NCI-H2107 (cell line): ENCODE measurements at places on chromosomes 7 and 10.
A peak's percentile ranks its signal among the peaks of the same experiment; 100 is the strongest.

GRCh38 chr10:91653219-91653870, 20.5 kb upstream of the PPP1R3C start:
- DNase-seq, result no peak

- DNase-seq, result no peak
Observed at GRCh38 chr10:25226775-25227682, 52.2 kb downstream of the GPR158 start.

- no peak for DNase-seq
Observed at GRCh38 chr10:8416192-8416701, 361.8 kb downstream of the GATA3 start.

DNA sequence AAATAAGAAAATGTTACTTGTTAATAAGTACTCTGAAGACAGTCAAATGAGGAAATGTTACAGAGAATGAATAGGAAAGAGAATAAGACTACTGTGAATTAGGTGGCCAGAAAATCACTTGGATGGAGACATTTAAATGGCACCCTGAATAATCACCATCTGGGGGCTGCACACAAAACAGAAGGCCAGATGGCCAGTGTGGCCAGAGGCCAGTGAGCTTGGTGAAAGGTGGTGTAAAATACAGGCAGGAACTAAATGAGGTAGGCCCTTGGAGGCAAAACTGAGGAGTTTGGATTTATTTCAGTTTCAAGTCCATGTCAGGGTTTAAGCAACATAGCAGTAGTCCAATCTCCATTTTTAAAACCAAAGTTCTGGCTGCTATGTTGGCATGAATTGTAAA, 126.7 kb downstream of the TSPAN12 start:
- DNase-seq, result no peak

DNA sequence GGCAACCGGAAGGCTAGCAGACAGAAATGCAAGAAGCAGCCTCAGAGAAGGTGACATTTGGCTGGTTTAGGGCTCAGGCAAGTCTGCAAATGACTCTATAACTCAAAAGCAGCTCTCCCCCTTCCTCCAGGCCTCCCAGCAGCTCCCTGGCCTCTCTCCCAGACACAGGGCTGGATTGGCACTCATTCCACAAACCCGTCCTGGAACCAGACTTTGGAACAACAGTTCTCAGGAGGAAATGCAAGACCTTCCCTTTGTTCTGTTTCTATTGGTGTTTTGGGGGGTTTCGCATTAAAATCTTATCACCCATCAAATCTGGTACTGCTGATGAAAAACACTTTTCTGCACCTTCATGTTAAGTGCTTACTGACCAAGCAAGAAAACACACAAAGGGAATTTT, 40.3 kb upstream of the EFCAB10 start:
- no peak for DNase-seq

DNA sequence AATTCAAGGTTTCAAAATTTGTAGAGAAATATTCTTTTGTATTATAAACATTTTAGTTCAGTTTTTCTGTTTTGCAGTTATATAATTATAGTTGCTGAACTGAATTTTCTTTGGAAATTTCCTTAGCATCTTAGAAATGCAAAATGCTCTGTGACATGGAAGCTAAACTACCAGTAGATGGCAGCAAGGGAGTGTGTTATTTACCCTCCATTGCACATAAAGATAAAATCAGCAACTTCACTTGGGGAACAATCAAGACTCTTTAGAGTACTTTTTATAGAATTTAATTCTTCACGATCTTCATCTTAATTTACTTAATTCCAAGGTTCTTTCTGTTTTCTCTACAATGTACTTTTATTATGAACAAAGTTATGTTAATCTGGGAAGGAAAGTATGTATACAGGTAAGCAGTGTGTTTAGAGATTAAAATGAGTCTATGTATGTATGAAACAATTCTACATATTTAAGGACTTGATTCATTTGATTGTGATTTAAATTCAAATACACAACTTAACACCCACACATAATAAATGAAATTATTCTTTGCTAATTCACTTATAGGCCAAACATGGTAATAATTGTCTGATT, 404.2 kb downstream of the THSD7A start:
- peak; percentile 48 for DNase-seq

GRCh38 chr10:42975558-42976340, 101.1 kb upstream of the RET start:
- DNase-seq, result no peak

GRCh38 chr7:158407581-158408317, 179.9 kb downstream of the PTPRN2 start:
- peak; percentile 41 for DNase-seq

DNA sequence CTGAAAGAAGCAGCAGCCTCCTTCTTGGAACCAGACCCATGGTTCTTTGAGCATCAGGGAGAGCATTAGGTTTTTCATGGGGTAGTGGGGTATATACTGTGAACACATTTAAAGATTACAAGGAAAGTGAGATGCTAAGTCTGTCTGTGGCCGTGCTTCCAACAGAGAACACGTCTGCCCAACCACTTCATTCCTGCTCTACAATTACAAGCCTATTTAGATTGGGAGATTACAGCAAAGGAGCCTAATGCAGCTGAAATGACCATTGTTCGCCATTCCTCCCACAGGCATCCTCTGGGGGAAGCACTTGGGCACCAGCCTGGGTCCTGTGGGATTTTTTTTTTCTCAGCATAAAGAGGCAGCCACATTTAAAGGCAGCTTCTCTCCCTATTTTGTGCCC, 536.4 kb downstream of the XPNPEP1 start:
- DNase-seq, result no peak

DNA sequence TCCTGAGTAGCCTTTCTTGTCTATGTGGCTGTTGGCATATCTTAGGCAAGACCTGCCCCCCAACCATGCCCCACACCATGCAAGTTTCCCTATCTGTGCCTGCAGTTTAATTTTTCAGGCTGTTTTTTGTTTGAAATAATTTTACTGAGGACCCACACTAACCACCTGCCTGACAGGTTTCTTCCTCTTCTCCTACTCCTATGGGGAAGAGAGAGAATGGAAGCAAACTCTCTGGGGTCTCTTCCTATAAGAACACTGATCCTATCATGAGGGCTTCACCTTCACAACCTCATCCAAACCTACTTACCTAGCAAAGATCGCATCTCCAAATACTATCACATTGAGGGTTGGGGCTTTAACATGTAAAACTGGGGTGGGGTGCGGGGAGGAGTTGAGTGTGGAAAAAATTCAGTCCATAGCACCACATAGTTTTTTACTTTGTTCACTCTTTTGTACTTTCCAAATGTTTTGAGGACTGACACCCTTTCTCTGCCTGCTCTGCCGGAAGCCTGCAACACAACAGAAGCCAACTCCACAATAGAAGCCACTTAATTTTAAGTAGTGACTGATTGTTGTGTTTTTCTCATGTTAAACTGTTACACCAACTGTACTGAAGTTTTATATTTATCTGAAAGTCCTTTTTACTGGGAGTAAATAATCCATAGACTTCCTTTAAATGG, 67.2 kb upstream of the CSTF2T start:
- no peak for DNase-seq

GRCh38 chr10:29895456-29895855, 163.9 kb downstream of the JCAD start:
- DNase-seq, result no peak

DNA sequence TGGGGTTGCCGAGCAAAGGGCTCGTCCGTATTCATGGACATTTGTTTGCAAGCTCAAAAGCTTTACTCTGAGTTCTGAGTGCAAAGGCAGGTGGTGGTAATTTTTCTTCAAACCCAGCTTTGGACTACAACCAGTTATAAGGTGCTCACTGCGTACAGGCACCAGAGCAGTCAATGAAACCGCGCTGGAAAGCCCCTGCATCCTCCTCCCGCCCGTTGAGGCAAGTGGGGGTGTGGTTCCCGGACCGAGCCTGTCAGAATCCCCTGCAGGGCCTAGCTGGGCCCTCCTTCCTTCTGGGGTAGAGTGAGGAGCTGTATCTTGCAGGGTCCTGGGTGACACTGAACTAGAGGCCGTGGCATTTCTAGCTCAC, 22.3 kb downstream of the AMZ1 start:
- DNase-seq, result no peak

GRCh38 chr7:133431134-133431724, 178.4 kb downstream of the EXOC4 start:
- no peak for DNase-seq

DNA sequence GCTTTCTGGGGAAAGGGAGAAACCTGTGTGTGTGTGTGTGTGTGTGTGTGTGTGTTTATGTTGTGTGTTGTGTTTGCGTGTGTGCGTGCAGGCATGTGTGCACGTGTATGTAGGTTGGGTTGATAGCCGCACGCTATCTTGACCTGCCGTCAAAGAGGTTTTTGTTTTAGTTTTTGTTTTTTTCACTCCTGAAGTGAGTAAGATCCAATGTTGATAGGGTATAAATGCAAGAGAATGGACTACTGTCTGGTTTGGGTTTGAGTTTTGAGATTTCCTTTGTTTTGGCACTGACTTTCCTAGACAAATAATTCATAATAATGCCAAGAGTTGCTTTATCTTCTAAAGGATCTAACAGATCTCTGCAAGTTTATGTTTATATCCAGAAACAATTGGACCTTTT, 27.8 kb downstream of the POU6F2 start:
- DNase-seq, result no peak

GRCh38 chr10:133024704-133025557, 62.8 kb upstream of the ADGRA1 start:
- DNase-seq, result no peak

DNA sequence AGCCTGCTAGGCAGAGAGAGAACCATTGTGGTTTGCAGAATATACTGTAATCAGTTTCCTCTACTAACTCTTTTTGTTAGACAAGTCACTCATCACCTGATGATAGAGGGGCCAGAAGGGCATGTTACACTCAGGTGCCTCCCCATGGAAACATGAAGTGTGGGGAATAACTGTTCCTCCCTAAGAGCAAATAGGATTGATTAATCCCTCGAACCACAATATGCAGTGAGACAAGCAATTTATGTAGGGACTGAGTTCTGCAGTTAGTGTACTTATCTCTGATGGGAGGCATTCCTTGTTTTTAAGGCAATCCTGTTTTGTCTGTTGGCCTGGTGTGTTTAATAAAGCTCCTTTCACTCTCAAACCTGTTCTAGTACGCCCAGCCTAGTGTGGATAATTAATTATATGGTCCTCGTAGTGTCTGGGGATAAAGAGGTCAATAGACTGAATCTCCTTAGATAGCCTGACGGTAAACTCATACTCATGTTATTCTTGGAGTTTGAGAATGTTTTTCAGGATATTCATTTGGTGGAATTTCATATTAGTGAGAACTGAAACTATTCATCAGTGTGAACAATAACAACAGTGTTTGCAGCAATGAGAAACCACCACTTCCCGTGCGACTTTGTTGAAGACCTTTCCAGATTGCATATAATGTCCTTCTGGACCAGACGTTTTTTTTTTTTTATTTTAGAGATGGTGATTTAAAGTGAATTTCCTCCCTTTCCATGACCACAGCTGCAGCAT, 344.8 kb upstream of the FZD8 start:
- no peak for DNase-seq

DNA sequence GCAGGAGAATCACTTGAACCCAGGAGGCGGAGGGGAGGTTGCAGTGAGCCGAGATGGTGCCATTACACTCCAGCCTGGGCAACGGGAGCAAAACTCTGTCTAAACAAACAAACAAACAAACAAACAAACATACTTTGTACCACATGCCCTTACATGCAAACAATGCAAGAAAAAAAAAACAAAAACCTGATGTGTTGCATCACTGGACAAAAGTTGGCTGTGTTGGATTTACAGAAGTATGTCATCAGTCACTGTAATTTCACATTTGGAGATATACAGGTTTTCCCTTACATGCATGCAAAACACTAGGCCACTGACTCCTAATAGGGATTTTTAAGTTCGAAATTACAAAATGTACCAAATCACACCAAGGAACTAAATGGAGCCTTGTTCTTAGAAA, 138.5 kb downstream of the SRPK2 start:
- no peak for DNase-seq

DNA sequence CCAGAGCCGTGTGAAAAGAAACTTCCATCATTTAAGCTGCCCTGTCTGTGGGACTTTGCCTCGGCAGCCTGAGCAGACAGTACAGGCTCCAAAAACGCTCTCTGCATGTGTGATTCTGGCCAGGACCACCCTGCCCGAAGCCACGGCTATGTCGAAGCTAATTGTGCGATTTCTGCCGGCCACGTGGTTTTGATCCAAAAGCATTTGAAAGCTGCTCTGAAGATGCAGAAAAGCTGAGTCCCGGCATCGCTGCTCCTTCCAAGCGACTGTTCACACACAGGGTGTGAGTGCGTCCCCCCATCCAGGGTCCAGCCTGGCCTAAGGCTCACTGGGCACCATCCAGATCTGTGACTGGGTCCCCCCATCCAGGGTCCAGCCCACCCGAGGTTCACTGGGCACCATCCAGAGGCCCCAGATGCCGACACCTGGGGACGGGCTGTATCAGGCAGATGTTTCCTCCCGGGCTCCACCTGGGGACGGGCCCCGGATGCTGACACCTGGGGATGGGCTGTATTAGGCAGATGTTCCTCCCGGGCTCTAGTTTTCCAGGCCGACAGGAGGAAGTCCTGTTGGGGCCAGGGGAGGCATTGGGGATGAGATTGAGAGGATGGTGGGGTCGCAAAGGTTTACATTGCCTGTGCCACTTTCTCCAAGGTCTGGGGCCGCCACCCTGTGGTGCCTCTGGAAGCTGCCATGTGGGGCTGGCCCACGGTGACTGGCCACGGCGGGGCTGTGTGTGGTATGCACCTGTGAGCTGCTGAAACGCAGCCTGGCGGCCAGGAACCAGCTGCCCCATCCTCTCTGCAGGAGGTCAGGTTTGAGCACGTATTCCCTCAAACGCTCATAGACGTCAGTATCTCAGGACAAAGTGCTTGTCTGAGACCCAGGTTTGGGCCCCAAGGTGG, 527.4 kb downstream of the DNAJB6 start:
- DNase-seq, result no peak

DNA sequence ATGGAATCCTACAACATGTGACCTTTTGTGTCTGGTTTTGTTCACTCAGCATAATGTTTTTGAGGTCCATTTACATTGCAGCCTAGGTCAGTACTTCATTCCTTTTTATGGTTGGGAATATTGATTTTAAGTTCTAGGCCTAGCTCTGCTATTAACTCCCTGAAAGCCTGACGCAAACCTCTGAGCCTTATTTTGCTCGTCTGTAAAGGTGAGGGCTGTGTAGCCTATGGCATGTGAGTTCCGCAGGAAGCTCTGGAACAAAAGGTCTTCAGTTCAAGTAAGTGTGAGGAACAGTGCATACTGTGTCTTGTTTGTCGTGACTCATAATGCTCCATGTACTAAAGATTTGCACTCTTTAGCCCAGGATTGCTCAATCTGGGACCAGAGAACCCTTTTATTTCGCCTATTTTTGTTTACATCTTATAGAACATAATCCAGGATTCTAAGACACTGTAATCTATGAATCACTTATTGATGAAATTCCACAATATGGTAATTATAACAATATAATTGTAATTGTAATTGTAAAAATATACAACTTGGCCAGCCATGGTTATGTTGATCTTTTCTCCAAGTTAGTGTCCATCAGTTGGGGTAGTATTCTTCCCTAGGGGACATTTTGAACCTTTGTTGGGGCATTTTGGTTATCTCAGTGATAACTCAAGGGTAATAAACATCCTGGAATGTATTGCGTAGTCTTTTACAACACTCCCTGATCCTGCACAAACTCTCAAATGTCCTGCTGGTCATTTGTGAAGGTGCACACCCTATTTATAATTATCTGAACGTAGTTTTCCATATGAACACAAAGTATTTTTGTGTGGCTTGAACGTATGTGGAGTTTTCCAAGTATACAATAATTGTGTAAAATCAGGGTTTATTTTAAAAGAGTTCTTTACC, 184.7 kb downstream of the VTI1A start:
- no peak for DNase-seq

- DNase-seq, result no peak
Observed at GRCh38 chr10:130809761-130810515, 501.6 kb downstream of the TCERG1L start.
